Thyroid gland (tissue), 4 donors: ENCODE measurements at places on chromosomes 5 and 9. TPM values are rescaled to one million over a fixed set of nuclear protein-coding genes. Genes with fewer than 3 reads are reported as not detected.
A peak's percentile ranks its signal among the peaks of the same experiment; 100 is the strongest.

PCDHGB7 gene
- 9.5 TPM for total RNA-seq

LRRC19 gene
- total RNA-seq = not detected

TAF11L5 gene
- not detected for total RNA-seq

GRCh38 chr9:72134801-72135200, 14.4 kb upstream of the GDA start:
- no peaks in the 10 kb centered on the region for H3K36me3 ChIP-seq
- no peaks in the 10 kb centered on the region for H3K27me3 ChIP-seq
- H3K27ac ChIP-seq = no peak overlapping the region
- DNase-seq = no peak
- no peak overlapping the region for H3K4me3 ChIP-seq

- no peaks in the 10 kb centered on the region for H3K36me3 ChIP-seq
- no peak for DNase-seq
- peaks cover 13% of the 10 kb centered on the region for H3K4me1 ChIP-seq
- H3K27me3 ChIP-seq = no peaks in the 10 kb centered on the region
- no peak overlapping the region for H3K4me3 ChIP-seq
- H3K27ac ChIP-seq = no peak overlapping the region
These were observed 89.1 kb downstream of the NRG2 start for GRCh38 chr5:139954022-139954421.

DNA sequence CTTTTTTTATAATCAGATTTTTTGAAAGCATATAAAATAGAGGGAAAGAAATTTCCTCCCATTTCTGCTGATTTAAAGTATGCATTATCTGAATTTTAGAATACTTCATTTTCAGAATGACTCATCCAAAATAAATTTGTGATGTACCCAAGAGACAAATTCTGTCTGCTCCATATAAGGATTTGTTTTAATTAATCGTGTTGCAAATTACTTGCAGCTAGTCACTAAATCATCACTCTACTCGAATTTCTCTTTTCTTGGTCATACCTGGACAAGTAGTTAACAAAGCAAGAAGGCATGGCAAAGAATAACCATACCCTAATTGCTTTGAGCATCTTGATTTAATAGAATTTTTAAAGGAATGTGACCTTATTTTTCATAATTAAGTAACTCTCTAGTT, 284.1 kb upstream of the GRAMD2B start:
- no peaks in the 10 kb centered on the region for H3K36me3 ChIP-seq
- no peak overlapping the region for H3K4me3 ChIP-seq
- H3K4me1 ChIP-seq = no peaks in the 10 kb centered on the region
- DNase-seq = no peak
- no peak overlapping the region for H3K27ac ChIP-seq

DNA sequence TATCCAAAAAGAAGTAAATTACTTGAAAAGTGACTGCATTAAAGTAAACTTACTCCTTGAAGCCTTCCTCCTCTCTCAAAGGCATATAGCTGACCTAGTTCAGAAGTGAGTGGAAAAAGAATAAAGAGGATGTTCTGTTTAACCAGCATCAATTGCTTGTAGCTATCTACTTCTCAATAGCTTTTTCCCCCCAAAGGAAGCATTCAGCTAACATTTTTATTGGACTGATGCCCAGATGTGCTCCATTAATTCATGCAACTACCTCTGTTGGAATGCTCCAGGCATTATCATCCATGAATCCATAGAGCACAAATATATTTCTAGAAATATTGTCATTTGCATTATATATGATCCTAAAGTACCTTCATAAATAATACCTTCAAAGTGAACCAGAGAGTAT, 132.8 kb downstream of the RASEF start:
- no peak overlapping the region for H3K27ac ChIP-seq
- no peak for DNase-seq
- H3K27me3 ChIP-seq = no peaks in the 10 kb centered on the region
- no peak overlapping the region for H3K4me3 ChIP-seq
- no peaks in the 10 kb centered on the region for H3K4me1 ChIP-seq

SLC34A1 gene
- not detected for total RNA-seq

- peaks cover 37% of the 10 kb centered on the region for H3K4me1 ChIP-seq
- no peak for DNase-seq
- no peaks in the 10 kb centered on the region for H3K36me3 ChIP-seq
- no peaks in the 10 kb centered on the region for H3K27me3 ChIP-seq
These were observed 365.7 kb downstream of the OSTF1 start for GRCh38 chr9:75454043-75454442.

PLPP7 gene
- 2.7 TPM for total RNA-seq

- peak overlapping the region; percentile 78 for H3K27ac ChIP-seq
- peaks cover 13% of the 10 kb centered on the region for H3K4me1 ChIP-seq
- no peaks in the 10 kb centered on the region for H3K27me3 ChIP-seq
These were observed 4.6 kb downstream of the SIT1 start for GRCh38 chr9:35646153-35646532.

DNA sequence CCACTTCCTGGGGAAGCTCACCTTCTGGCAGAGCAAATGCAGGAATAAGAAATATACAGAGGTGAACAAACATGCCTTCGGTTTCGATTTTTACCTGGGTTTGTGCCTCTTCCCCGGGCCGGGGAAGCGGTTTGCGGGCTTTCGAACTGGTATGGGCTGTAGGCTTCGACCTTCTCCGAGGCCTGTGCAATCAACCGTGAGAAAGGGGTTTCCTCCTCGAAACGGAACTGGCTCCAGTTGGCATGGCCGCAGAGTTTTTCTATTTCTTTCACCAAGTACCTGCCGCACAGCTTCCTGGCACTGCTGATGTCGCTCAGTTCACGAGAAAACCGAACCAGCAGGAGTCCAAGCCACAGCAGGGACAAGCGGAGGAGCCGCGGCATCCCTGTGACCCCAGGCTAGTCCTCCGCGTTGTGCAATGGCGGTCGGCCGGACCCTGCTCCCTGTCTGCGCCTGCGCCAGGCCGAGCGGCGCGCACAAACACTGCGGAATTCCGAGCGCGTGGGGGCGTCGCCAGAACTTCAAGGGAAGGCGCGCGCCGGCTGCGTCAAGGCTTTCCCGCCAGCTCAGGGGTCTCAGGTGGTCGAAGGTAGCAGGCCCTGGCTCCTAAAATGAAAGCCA, at the start of gene INSL6:
Gene INSL6, minus strand, starts transcription at position 420 of the 621 bp plus-strand sequence. Its CDS starts 37 bp downstream, at position 383.
- no peaks in the 10 kb centered on the region for H3K27me3 ChIP-seq
- H3K27ac ChIP-seq = no peak within 1 kb of the TSS
- no peaks in the 10 kb centered on the region for H3K36me3 ChIP-seq
- DNase-seq = no peak
- no peaks in the 10 kb centered on the region for H3K4me1 ChIP-seq
- no peak within 1 kb of the TSS for H3K4me3 ChIP-seq

GRCh38 chr5:179998485-179998884, 73.1 kb downstream of the RNF130 start:
- no peaks in the 10 kb centered on the region for H3K36me3 ChIP-seq
- DNase-seq = no peak
- no peak overlapping the region for H3K27ac ChIP-seq
- no peaks in the 10 kb centered on the region for H3K27me3 ChIP-seq
- H3K4me1 ChIP-seq = no peaks in the 10 kb centered on the region
